ENCODE measurements at places on chromosomes 6 and 20.

GRCh38 chr20:32142088-32142487 lies 32.6 kb downstream of the TM9SF4 start:
- DNase-seq, result no peak

DNA sequence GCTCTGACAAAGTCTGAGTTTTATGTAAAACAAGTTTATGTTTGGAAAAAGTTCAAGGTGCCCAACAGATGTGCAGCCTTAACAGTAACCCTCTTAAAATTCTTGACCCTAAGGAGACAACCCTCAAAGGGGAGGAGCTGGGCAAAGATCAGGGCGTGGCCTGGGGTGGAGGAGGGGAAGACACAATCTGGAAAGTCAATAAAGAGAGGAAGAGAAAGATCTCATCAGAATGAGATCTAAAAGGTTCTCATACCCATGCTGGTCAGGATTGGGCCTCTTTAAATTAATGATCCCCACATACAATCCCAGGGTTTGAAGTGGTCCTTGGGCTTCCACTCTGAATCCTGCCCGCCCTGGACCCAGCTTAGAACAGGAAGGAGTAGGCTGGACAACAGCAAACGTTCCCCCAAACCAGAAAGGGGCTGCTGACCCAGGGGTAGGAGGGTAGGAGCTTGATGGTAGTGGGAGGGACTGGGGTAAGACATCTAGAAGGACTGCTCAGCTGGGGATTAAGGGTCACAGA lies 33.0 kb downstream of the FOXP4 start:
- DNase-seq, result no peak

DNA sequence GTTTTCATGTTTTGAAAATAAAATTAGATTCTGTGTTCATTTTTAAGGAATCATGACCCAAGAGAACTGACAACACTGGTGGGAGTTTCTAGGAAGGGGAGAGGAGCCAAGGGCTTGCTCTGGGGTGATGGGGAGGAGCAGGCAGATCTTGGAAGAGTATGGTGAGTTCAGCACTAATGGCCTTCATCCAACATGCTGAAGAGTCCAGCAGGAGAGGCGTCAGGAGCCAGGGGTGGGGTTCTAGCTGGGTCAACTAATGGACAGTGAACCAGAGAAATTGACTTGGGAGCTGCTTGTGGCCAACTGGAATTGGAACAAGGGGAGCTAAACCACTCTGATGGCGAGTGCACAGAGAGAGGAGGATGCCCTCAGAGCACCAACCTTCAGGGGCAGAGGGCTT lies 107.1 kb downstream of the MRPL14 start:
- DNase-seq, result no peak

DNA sequence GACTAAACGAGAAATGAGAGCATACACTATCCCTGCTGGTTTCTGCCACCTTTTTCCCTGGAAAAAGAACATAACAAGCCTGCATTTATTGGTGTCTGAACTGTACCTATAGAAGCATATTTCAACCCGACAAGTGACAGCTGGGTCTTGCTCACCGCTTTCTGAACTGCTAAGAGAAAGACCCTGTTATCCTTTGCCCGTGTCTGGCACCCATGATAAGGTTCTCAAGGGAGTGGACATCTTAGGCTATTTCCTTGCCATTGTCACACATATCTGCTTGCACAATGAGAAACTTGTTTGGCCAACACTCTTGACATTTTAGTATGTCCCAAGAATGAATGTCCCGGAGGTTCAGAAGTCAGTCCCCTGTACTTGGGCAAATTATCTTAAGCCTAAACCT lies 19.3 kb downstream of the RIPOR2 start:
- DNase-seq, result no peak

DNA sequence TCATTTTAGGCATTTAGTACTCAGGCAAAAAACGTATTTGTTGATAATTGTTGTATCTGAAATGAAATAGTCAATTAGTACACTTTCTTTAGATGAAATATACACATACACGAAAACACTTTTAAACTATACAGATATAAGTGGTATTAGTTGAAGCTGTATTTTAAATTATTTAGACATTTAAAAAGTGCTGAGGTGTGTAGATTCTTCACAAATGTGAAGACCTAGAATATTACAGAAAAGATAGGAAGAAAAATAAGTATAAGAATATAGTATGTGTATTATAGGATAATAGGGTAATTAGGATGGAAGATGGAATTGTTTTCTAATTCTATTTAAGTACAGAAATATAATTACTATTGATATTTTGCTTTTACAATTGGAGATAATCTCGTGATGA lies 4.6 kb downstream of the ZFAND3 start:
- no peak for DNase-seq

GRCh38 chr6:107323133-107323785 lies 136.1 kb downstream of the PDSS2 start:
- no peak for DNase-seq

DNA sequence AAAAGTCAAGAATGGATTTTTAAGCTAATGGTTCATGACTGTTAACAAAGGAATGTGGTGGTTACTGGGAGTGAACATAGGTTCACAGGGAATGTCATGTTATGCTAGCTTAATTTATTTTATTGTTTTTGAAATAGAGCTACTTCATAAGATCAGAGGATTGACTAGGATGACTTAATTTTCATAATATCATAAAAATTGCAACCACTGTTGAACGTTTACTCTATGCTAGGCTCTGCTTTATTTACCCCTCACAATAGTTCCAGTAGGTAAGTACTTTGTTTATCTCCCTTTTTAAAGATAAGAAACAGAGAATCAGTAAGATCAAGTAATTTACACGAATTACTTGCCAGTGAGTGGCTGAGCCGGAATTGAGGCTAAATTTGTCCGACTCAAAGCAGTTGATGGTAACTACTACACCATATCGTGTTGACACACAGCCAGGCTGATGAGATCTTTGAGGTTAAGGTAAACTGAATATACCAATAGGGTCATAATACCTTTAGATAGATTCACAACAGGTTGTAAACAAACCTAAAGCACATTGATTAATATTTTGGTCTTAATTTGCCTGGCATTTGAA lies 194.6 kb upstream of the CITED2 start:
- no peak for DNase-seq

DNA sequence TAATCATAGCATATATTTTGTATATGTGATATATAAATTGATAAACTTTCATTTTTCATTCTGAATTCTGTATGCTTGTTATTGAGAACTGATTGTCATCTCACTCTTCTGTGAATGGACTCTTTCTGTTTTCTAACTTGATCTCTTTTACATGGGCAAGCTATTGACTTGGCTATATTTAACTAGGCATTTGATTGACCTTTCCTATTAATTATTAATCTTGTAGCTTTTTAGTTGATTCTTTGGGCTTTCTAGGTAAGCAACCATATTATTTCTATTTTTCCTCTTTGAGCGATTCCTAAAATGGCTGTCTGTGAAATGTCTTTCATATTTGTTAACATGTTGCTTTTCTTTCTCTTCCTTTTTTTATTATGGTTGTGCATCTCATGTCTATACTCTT lies 347.1 kb downstream of the CDKAL1 start:
- no peak for DNase-seq

- no peak for DNase-seq
Measured at GRCh38 chr6:170174771-170175643, 115.9 kb downstream of the DLL1 start.

- no peak for DNase-seq
Measured at GRCh38 chr6:145784683-145785082, 29.9 kb downstream of the FBXO30 start.

DNA sequence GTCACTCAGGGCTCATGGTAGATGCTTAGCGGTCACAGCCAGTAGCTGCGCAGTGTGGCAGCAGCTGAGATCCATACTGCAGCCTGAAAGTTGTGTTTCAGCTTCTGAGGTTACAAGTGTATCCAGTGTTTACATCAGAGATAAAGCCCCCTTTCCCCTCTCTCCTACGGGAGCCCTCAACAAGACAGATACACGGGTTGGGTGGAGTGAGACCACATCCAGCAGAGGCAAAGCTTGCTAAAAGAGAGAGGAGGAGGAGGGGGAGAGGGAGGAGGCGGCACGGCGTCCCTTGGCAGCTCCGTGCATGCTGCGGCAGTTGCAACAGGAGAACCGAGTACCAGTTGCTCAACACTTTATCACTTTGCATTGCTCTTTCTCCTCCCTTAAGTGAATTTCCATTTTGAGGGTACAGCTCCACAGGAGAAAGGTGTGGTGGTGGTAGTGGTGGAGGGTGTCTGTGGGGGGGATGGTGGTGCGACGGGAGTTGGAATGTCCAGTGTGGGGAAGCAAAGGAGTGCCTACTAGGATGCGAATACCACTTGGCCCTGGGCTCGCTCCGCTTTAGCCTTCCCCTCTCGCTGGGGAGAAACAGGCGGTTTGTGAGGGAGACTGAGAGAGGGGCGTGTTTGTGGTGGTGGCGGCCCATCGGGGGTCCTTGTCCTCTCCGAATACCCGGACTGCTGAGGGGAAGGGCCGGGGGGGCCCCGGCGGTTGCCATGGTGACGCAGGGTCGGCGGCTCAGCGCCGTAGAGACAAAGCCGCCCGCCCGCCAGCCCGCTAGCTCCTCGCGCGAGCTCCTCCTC lies 405 bp upstream of the RNF182 start:
- DNase-seq, result no peak

DNA sequence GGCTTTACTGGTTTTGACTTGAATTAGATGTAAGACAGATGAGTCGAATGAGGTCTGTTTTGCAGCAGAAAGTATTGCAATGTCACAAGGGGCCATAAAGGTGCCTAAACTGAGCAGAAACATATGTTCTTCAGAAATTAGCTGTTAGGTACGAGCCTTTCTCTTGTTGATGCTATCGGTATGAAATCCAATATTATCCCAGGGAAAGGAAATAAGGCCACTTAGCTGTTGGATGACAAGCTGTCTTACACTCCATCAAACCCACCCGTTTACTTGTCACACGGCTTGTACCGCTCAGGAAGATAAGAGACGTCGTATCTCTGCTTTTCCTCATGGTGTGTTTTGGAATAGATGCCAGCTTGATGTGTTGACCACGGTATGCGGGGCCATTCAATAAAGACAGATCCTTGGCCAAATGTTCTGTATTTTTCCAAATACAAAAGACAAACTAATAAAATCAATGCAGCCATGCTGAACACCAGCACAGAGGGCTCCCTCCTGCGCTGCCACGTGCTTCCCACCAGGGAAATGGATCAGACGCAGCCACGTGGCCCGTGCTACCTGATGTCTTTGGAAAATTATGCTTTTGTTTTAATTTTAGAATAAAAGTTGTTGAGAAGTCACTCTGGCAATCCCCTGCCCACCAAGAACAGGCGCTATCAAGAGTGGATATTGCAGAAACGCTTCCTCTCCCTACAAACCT lies 255.9 kb upstream of the SULF2 start:
- DNase-seq, result no peak

DNA sequence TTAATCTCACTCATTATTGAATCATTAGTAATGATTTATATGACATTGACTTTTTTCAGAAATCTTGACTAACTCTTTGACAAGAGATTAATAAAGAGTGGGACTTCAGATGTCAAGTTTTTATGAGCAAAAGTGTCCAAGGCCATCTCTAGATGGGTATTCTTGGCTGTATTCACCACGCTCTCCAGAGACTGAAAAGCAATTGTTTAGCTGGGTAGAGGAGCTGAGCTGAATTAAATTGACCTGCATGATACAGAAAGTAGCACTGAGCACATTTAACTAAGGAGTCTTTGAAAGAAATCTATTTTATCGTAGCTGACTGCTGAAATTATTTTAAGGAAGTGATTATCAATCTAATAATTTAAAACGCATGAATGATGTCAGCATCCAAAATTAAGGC lies 89.4 kb downstream of the LINC00237 start:
- no peak for DNase-seq

DNA sequence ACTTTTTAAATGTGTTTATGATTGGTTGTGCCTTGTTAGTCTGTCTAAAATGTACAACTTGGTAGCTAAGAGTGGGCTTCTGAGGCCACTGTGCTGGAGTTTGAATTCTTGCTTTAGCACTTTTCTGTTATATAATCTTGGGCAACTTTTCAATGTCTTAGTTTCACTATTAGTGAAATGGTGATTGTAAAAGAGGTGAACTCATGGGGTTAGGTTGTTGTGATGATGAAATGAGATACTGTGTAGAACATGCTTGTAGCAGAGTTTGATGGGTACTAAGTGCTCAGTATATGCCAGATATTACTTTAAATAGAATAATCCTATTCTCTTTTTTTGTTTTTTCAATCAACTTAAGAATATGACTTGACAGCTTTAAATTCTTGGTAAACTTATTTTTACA lies 624.7 kb downstream of the CD109 start:
- DNase-seq, result no peak

Measured in iPS DF 19.7 (cell line).